NCI-H1930 (cell line): ENCODE measurements at places on chromosomes 2 and 18.

DNA sequence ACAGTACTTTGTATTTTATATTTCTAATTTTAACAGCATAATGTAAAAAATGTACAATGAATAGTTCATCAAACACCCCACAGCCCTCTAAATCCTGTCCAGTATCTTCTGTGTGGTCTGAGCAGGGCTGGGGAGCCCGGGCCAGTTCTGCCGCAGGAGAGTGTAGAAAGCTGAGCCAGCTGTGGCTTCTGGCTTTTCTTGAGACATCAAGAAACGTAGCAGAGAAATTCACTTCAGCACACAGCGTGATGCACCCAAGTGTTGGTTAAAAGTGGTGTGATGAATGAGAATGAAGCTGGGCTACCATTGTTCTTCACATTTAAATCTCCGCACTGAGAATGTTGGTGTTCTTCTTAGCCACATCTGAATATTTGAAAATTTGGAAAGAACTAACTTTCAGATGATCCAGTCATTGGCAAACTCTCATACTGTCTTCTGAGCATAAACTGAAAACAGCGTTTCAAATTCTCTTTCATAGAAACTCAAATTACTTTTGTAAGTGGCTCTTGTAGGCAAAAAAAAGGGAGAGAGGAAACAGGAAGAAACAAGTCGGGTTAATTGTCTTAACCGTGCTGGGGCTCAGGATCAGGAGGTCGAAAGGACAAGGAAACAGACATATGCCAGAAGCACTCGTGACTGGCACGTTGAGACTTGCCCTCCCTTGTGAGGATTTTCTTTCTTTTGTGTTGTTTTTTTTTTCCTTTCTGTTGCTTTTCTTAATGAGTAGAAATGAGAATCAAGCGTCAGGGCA, 23.4 kb upstream of the TMEM87B start:
- DNase-seq: no peak

GRCh38 chr2:15412779-15413178, 148.4 kb downstream of the NBAS start:
- no peak for DNase-seq

GRCh38 chr2:160321006-160321405, 120.9 kb upstream of the ITGB6 start:
- no peak for DNase-seq

GRCh38 chr2:217244815-217245214, 385.0 kb upstream of the TNP1 start:
- DNase-seq: no peak

- no peak for DNase-seq
Measured at GRCh38 chr2:232999354-232999753, 13.7 kb downstream of the NGEF start.

GRCh38 chr18:77255426-77256105, 5.9 kb downstream of the GALR1 start:
- DNase-seq: no peak

DNA sequence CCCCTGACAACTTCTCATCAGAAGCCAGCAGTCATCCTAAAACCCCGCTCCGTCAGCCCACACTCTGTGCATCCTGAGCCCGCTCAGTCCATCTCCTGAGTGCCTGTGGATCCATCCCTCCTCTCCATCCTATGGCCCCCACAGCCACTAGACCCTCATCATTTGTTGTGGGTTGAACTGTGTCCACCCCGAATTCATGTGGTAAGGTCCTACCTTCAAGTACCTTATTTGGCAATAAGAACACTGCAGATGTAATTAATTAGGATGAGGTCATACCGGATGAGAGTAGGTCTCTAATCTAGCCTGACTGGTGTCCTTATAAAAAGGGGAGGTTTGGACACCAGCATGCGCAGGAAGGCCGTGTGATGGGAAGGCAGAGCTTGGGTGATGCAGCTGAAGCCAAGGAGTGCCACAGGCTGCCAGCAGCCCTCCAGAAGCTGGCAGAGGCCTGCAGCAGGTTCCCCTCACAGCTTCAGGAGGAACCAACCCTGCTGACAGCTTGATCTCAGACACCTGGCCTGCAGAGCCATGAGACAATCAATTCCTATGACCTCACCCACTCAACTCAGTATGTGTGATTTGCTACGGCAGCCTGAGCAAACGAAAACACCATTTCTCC, 192.4 kb downstream of the ZBTB7C start:
- DNase-seq: no peak

DNA sequence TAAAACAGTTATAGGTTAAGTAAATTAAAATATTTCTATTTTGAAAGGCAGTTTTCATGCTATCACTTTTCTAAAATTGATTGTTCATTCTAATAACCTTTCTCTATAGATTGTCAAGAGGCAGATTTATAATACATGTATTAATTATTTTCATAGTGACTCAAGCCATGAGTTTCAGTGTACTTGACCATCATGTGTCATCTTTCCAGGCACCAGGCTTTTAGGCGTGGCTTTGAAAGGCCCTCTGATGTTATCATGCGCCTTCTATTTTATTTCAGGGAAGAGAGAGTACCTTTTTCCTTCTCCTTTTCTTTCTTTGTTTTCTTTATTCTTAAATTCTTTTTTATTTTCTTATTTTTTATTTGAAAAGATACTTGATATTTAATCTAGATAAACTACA, 128.3 kb upstream of the ETAA1 start:
- no peak for DNase-seq

DNA sequence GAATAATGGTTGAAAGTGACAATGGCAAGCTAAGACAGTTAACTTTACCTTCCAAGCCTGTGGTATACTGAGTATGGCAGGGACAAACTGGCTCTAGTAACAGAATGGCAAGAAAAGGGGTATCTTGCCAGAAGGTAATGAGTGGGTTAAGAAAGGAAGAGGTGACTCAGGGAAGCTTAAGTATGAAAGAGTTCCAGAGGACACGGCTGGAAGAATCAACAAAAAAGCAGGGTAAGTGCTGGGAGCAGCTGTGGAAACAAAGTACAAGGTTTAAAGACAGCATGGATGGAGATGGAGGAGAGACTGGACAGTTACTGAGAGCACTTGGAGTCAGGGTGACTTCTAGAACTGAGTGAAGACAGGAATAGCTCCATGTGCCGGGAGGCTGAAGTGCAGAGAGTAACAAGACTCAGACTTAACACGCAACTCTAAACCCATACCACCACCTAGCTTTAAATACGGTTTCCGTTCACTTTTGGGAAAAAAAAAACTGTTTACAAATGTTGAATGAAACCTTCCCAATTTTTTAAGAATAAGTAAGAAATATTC, 69.0 kb downstream of the REV1 start:
- no peak for DNase-seq

GRCh38 chr2:19914266-19914975, 12.6 kb upstream of the TTC32 start:
- DNase-seq: no peak

GRCh38 chr2:149993316-149993715, 405.7 kb upstream of the MMADHC start:
- DNase-seq: no peak

GRCh38 chr2:132943829-132944228, 273.8 kb upstream of the LYPD1 start:
- DNase-seq: no peak

- no peak for DNase-seq
Measured at GRCh38 chr2:190366248-190366753, 22.9 kb downstream of the INPP1 start.

DNA sequence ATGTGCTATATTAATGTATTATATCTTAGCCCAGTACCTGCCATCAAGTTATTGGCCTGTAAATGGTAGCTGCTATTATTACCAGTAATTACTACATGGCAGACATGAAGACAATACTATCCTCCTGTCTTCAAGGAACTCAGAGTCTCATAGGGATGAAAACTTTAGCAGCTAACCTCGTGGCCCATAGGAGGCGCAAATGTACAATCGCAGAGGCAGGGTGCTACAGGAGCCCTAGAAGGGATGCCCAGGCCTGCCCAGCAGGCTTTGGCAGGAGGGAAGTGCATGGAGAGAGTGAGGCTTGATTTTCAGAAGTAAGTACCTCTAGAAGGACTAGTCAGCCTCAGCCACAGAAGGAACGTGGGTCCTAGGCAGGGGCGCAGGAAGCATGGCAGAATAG, 44.7 kb upstream of the KIDINS220 start:
- no peak for DNase-seq

DNA sequence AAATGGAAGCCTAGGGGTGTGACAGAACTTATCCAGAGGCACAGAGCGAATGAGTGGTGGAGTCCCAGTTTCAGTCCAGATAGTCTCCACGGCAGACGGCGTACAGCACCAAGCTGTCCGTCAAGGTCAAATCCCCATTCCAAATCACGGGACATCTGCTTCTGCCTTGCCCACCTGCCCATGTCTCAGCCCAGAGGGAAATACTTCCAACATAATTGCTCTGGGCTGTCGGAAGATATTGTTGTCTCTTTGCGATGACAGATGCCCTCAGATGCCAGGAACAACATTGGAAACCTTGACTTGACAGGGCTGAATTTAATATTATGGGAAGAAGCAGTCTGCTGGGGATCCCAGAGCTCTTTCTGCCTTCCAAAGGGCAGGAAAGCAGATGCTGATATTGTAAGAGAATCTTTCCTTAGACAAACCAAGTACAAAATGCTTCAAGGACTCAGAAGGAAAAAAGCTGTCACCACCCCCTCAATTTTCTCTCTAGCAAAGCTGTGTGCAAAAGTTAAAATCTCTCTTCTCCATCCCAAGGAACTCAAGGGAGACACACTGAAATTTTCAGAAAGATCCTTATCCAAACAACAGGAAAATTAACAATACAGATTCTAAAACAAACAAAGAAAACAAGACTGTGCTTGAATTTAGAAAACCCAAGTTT, 364.0 kb downstream of the LRATD1 start:
- no peak for DNase-seq

GRCh38 chr2:61439241-61440002, 31.5 kb downstream of the USP34 start:
- DNase-seq: no peak

GRCh38 chr18:62846313-62846712, 131.0 kb downstream of the PHLPP1 start:
- DNase-seq: no peak

DNA sequence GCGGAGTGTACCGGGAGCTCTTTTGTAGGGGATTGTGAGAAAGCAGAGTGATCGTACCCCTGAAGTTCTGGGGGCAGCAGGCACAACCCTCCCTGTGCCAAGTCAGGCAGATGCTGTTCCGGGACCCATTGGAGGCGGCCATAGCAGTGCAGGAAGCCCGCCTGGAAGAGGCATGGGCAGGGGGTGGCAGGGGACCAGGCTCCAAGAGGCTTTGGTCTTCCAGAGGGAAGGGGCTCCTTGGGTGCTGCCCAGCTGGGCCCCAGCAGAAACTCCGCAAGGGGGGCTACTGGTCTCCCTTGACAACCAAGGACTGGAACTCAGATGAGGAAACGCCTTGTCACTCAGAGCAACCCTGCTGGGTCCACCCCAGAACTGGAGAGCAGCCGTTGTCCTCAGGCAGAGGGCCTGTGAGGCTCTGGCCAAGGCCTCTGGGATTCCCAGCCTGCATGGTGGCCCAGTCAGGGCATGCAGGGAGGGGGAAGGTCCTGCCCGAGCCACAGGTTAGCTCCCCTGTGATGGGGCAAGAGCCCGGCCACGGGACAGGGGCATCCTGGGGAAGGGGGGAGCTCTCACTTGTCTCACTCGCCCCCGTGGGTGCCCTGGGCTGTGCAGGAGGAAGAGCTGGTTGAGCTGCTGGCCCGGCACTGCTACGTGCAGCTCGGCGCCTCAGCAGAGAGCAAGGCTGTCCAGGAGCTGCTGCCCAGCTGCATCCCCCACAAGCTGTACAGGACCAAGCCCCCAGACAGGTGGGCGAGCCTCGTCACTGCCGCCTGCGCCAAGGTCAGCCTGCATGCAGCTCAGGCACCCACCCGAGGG, 21.0 kb upstream of the GPR17 start:
- no peak for DNase-seq

GRCh38 chr2:96823198-96823597, 7.1 kb downstream of the CNNM3 start:
- DNase-seq: no peak
